Activated T-cell treated with anti-CD3 and anti-CD28 coated beads, Interleukin-2, amount 50 U/mL, for 72 hours (primary cell): ENCODE measurements at places on chromosomes 16 and 17. TPM values are rescaled to one million over a fixed set of nuclear protein-coding genes. Genes with fewer than 3 reads are reported as not detected.

The RNF112 gene
- total RNA-seq: 1.6 TPM

The SYT17 gene
- 0.36 TPM for total RNA-seq

The SEPTIN1 gene
- 233 TPM for total RNA-seq

The CRYM gene
- total RNA-seq: not detected

The RGS11 gene
- 0.67 TPM for total RNA-seq

The ABI3 gene
- total RNA-seq: 27.9 TPM

GRCh38 chr16:54932021-54932660 is 1.5 kb downstream of the IRX5 start:
- H3K27me3 ChIP-seq: peaks cover 72% of the 10 kb centered on the region
- peaks cover 13% of the 10 kb centered on the region for H3K36me3 ChIP-seq
- peak overlapping the region; percentile 60 for H3K27ac ChIP-seq
- no peak for DNase-seq

GRCh38 chr17:45975640-45976295 is 23.3 kb upstream of the STH start:
- no peak overlapping the region for H3K27ac ChIP-seq
- no peaks in the 10 kb centered on the region for H3K4me1 ChIP-seq
- no peaks in the 10 kb centered on the region for H3K36me3 ChIP-seq
- no peak for DNase-seq
- H3K4me3 ChIP-seq: no peak overlapping the region
- no peaks in the 10 kb centered on the region for H3K27me3 ChIP-seq

DNA sequence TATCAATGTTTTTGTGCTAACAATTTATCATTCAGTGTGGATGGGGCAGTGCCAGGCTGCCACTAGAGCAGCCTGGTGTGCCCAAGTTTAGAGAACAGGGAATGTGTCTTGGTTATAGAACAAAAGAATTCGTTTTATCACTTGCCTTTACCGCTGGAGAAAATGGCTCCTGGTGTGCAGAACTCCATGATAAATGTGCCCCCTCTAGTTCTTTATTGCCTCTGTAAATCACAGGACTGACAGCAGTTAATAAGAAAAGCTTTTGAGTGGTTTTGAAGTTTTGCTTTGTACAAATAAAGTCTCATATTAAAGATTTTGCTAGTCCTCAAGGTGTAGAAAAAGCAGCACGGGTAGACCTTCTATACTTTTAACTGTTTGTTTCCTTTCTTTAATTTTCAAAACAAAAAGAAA is 28.2 kb upstream of the PSMD7 start:
- no peaks in the 10 kb centered on the region for H3K36me3 ChIP-seq
- no peak overlapping the region for H3K27ac ChIP-seq
- DNase-seq: no peak

DNA sequence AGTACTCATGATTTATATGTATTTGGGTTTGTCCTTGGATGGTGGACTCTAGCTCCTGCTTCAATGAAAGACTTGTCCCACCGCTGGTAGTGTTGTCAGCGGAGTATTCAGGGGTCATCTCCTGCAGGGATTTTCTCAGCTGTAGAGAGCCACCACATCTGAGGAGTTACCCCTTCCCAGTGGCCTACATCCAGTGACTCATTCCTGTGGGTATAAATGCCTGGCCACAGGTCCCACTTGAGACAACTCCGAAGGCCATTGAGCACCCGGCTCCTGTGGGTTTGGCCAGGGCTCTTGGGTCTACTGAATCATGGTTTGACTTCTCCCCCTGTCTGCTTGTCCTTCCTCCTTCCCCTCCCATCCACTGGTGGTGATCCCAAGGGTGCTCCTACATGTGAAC is 34.6 kb upstream of the WSB1 start:
- DNase-seq: no peak
- H3K4me3 ChIP-seq: no peak overlapping the region
- H3K4me1 ChIP-seq: no peaks in the 10 kb centered on the region
- no peaks in the 10 kb centered on the region for H3K36me3 ChIP-seq

DNA sequence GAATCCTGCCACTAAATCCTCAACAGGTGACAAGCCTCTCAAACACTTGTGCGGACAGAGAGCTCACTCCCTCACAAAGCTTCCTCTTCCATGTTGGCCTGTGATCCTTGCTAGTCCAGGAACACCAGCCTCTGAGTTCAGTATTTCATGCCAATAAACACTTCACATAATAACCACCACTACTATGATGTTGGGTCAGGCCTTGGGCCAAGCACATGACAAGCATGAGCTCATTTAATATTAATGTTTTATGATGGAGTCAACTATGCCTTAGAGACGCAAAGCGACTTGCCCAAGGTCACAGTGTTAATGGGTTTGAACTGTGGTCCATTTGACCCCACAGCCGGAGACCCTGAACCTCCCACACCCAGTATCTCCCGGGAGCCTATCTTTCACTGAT is 129.1 kb downstream of the GAS7 start:
- no peaks in the 10 kb centered on the region for H3K27me3 ChIP-seq
- H3K27ac ChIP-seq: no peak overlapping the region
- no peak overlapping the region for H3K4me3 ChIP-seq
- no peak for DNase-seq

- H3K4me3 ChIP-seq: no peak overlapping the region
- H3K36me3 ChIP-seq: no peaks in the 10 kb centered on the region
- no peaks in the 10 kb centered on the region for H3K4me1 ChIP-seq
- DNase-seq: no peak
- no peak overlapping the region for H3K27ac ChIP-seq
Observed at GRCh38 chr17:14270508-14270907, 30.4 kb upstream of the HS3ST3B1 start.

- H3K4me1 ChIP-seq: peaks cover 46% of the 10 kb centered on the region
- H3K36me3 ChIP-seq: no peaks in the 10 kb centered on the region
- no peak overlapping the region for H3K4me3 ChIP-seq
- no peak overlapping the region for H3K27ac ChIP-seq
Observed at GRCh38 chr16:14501331-14502255, 128.5 kb downstream of the PARN start.

GRCh38 chr17:27575912-27576252 is 55.1 kb upstream of the LGALS9 start:
- no peak for DNase-seq
